ENCODE measurements at places on chromosomes 3 and 15.

DNA sequence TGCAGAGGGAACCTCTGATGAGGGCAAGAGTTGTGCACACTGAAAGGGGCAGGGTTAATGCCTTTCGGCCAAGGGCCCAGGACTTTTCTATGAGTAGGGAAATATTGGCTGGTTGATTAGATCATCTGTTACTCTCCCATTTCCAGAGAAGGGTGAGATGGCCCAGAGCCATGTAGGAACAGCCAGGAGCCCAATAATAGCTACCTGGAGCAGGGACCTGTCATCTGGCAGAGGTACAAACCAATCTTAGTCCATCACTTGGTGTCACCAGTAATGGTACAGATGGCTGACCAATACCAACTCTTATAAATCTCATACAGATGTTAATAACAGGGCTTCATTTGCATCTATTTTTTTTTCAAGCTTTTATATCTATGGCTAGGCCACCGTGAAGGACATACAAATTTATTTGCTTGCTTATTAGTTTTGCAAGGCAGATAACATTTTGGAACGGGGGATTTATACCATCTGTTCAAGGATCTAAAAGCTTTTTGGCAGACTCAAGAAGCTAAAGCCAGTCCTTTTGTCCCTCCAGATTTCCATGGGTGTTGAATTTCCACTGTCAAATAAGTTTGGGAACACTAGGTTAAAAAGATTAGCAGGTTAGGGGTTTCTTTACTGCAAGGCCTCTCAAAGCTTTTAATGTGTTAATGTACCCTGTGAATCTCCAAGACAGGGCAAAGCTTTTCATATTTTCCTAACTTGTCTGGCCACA lies 79.3 kb downstream of the TNIK start:
- DNase-seq = no peak

DNA sequence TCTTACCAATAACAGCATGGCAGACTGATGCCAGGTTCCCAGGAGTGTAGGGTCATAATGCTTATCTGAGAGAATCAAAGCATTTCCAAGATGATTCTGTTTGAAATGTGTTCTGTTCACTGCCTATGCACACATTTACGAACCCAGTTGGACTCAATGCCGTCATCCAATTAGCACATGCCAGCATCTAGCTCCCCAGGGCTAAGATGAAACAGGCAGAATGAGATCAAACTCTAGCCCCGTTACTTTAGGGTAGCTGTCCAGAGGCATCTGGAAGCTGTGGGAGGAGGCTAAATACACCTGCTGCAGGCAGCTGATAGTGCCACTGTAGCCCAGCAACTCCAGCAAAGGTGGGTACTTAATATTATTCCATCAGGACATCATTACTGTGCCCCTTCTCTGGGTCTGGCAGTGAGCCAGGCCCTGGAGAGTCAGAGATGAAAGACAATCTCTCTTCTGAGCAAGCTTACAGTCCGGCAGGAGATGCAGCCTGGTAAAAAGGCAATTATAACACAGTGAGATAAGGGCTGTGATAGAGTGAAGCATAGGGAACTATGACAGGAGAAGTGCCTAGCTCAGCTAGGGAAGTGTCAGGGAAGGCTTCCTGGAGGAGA lies 156.4 kb upstream of the PPP2R3A start:
- no peak for DNase-seq

- peak; percentile 35 for DNase-seq
Observed at GRCh38 chr3:131705558-131706051, 202.8 kb upstream of the MRPL3 start.

GRCh38 chr15:92623435-92623834 lies 32.1 kb downstream of the FAM174B start:
- DNase-seq = no peak

- no peak for DNase-seq
Observed at GRCh38 chr15:82650046-82650670, 3.0 kb upstream of the CPEB1 start.

- no peak for DNase-seq
Observed at GRCh38 chr3:167835953-167836352, 100.4 kb downstream of the SERPINI1 start.

DNA sequence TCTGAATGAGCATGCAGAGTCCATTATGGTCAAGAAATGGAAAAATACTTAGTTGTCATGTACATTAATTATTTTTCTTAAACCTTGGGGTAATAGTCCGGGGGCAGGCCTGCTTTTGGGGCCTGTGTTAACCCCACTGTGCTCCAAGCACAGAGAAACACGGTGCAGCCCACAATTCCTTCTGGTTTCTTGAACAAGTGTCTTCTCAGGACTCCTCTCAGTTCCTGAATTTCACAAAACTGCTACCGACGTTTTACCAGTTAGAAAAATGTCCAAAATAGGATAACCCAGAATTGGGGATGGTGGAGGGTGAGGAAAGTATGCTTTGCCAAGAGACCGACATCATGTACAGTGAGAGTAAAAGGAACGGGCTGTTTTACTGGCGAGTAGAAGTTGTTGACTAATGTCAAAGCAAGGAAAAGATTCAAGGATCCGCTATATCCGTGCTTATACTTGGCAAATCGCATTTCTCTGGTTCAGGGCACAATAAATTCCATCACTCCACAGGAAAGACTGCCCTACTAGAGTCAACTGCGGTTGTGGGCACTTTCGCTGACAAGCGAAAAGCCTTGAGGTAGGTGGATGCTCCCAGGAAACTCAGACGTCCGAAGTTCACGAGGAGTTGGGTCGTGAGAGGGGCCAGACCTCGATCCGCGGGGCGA lies 495 bp upstream of the NXPE3 start:
- no peak for DNase-seq

- DNase-seq = no peak
Observed at GRCh38 chr3:20015525-20015924, 3.5 kb upstream of the PP2D1 start.

- peak; percentile 71 for DNase-seq
Observed at GRCh38 chr3:150407808-150408220, 284 bp upstream of the TSC22D2 start.

- no peak for DNase-seq
Observed at GRCh38 chr3:118754406-118755252, 280.0 kb downstream of the IGSF11 start.

GRCh38 chr3:172145031-172145686 lies 105.8 kb downstream of the FNDC3B start:
- DNase-seq = no peak

- no peak for DNase-seq
Observed at GRCh38 chr15:54519577-54519976, 541.3 kb downstream of the UNC13C start.

DNA sequence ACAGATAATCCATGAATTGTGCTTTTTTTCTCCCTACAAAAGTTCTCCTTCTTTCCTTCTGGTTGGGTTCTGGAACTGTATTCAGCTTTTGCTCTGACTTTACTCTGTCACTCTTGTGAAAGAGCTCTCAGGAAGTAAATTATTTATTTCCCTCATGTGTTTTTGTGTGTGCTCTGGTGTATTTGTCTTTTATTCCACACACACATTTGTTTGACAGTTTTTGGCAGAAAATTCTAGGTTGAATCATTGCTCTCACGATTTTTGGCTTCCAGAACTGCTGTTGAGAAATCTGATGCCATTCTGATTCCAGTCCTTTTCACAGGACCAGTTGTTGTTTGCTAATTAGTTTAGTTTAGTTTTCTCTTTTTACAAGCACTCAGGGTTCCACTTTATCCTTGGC lies 172.8 kb downstream of the PLCH1 start:
- DNase-seq = no peak

Measured in EL (cell line).